Liver (tissue), 10 donors: ENCODE measurements at places on chromosomes 7 and 10. TPM values are rescaled to one million over a fixed set of nuclear protein-coding genes. Genes with fewer than 3 reads are reported as not detected.

Gene MKX
- not detected for total RNA-seq

Gene CDHR1
- total RNA-seq, result 0.51 TPM

Gene GRM8
- 0.98 TPM for total RNA-seq

Gene COL28A1
- 0.05 TPM for total RNA-seq

DNA sequence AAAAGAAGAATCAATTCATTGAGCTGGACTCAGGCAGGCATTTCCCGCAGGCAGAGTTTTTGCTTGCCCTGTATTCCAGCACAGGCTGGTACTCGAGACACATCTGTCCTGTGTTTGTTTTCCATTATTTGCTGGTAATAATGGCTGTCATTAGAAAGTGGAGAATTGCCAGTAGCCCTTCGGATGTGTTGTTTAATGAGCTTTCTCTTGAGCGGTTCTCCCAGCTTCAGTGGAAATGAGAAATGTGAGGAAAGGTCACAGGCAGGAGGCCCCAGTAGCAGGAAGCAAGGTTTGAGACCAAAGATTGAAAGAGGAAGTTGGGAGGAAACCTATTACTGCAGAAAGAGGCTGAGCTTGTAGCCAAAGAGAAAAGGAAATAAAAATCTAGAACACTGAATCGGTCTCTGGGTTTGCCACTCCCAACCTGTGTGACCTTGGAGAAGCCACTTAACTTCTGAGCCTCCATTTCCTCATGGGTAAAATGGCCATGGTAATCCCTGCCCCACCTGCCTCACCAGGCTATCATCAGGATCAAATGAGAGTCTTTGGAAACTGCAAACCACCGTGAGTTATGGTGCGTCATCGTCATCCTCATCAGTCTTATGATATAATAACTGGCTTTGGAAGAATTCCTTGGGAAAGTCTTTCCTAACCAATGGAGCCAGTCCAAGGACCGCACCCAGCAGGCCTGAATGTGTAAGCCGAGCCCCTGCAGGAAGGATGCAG, 67.7 kb downstream of the TACR2 start:
- no peaks in the 10 kb centered on the region for H3K36me3 ChIP-seq
- no peak overlapping the region for H3K4me3 ChIP-seq
- no peak for DNase-seq
- H3K27ac ChIP-seq, result no peak overlapping the region

Gene USP6NL
- total RNA-seq, result 15.0 TPM

Gene RBP3
- not detected for total RNA-seq

DNA sequence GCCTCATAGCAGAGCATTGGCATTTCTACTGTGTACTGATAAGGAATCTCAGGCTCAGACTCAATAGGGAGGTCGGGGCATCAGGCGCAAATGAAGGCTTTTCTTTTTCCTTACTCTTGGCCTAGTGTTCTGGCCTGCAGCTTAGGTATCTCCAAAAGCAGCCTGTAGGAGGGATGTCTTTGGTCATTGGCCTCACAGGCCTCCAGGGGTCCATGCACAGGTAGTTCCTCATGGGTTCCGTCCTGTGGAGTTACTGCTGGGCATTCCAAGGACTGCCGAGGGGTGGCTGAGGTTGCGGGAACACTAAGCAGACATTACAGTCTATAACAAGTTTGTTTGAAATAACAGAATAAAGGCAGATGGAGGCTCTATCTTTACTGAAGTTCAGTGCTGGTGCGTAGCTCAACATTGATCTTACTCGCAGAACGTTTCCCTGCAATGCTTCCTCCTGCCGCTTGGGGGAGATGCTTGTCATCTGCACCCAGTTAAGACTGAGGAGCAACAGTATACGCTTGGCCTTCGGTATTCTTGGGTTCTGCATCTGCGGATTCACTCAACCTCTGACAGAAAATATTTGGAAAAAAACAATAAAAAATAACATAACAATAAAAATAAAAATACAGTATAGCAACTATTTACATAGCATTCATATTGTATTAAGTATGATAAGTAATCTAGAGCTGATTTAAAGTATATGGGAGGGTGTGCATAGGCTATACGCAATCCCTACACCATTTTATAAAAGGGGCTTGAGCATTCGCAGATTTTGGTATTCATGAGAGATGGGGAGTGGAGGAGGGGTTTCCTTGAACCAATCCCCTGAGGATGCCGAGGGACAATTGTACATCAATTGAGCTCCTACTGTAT, 58.9 kb downstream of the SH2D4B start:
- H3K27me3 ChIP-seq, result no peaks in the 10 kb centered on the region
- DNase-seq, result no peak
- H3K4me1 ChIP-seq, result no peaks in the 10 kb centered on the region
- no peak overlapping the region for H3K27ac ChIP-seq
- no peaks in the 10 kb centered on the region for H3K36me3 ChIP-seq
- H3K4me3 ChIP-seq, result no peak overlapping the region
